Glomerular endothelial cell (primary cell): ENCODE measurements at places on chromosomes 4 and X. TPM values are rescaled to one million over a fixed set of nuclear protein-coding genes. Genes with fewer than 3 reads are reported as not detected.

The MYOZ2 gene
- 0.06 and 0.10 TPM in 2 replicates for total RNA-seq

The CFP gene
- total RNA-seq: 1.9 TPM in 1 of 2 replicates, not detected in the other

The GAGE12E gene
- total RNA-seq: not detected in 2 replicates

The SLC25A43 gene
- 18.8 and 24.4 TPM in 2 replicates for total RNA-seq

The SLC4A4 gene
- 0.58 and 0.76 TPM in 2 replicates for total RNA-seq

DNA sequence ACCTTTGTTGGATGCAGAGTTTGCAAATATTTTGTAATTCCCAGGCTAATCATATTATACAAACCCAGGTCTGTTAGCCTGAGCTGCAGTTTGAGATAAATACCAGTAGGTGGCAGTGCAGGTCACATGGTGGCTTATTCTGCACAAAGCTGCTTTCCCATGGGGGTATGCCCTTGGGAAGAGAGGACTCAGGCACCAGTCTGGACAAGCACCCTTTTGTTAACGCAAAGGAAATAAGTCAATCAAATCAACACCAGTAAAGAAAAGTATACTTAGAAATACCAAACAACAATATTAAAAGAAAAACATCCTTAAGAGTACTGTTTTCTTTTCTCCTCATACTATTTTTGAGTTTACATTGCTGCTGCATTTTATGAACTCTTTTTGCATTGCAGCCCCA, 389.0 kb upstream of the ZFP42 start:
- no peak for DNase-seq

DNA sequence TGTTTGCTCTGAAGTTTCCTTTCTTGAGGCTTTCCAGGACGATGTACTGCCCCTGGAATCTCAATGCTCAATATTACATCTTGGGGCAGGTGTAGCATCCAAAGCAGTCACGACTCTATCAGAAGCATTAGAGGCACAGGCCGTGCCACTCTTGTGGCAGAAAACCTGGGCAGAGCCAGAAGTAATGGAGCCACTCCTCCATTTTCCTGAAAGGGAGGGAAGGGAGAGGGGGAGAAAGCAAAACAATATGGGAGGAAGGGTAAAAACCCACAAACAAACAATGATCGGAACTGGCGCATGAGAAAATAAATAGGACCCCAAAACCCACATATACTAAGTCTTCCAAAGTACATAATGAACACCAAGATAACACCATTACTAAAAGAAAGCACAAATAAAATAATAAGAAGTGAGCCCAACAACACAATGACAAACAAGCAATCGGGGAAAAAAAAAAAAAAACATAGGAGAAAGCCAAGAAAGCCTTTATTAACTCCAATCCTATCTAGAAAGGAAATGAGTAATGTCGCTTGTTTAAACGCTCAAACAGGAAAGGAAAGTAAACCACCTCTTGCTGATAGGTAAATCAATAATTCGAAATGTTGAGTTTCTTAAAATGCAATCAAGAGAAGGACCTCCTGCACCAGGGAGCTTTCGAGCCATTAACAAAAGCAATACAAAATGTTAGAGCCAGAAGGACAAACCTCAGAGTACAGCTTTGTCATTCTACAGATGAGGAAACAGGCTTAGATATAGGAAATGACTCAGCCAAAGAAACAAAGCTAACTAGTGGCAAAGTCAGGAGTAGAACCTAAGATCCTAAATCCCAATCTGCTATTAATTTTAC, 117.4 kb downstream of the ATRX start:
- peak; percentile 47 for DNase-seq

DNA sequence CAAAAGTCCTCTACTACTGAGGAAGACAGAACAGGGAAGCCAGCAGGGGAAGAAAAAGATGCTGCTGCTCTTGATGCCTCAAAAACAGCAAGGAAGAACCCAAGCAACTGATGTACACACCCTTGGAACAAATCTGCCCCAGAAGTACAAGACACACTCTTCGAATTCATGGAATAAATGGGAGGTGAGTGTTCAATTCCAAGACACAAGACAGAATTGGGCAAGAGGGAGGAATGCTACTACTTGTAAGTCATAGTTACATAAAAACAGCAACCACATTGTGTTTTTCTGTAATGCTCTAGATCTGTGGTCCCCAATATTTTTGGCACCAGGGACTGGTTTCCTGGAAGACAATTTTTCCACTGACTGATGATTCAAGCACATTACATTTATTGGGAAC, 58.0 kb upstream of the H2AZ1 start:
- DNase-seq: no peak

DNA sequence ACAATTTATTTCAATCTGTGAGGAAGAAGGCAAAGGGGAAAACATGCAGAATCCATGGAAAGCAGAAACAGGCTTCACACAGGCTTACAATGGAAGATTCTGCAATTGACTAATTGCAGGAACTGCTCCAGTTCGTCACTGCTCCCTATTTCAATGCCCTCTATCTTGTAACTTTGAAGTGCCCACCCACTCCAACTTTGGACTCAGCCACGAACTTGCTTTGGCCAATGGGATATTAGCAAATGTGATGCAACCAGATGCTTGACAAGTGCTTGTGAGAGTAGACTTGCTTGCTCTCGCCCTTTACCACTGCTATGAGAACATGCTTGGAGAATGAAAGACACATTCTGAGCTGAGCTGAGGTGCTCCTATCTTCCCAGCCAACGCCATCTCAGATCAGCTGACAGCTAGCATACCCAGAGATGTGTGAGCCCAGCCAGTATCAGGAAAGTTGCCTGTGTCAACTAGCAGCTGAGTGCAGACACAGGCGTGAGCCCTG, 105.7 kb upstream of the PTCHD1 start:
- no peak for DNase-seq

- DNase-seq: no peak
Observed at GRCh38 chr4:110808351-110808878, 185.5 kb upstream of the PITX2 start.

- peak; percentile 36 for DNase-seq
Observed at GRCh38 chr4:102552781-102553180, 51.6 kb downstream of the NFKB1 start.

DNA sequence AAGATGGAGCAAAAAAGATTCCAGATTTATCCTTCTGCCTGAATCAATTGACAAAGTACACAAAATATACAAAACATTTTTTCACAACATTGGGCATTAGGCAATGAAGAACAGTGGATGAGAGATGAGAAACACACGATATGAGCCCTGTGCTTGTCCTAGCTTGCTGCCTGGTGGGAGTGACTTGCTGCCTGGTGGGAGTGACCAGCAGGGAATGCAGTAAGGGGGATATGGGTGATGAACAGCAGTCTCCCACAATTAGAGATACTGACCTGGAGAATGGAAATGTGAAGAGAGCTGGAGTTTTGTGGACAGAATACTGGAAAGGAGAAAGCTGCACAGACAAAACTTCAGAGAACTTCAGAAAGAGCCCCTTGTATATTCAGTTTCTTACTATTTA, 629.4 kb upstream of the FRG1 start:
- DNase-seq: no peak

DNA sequence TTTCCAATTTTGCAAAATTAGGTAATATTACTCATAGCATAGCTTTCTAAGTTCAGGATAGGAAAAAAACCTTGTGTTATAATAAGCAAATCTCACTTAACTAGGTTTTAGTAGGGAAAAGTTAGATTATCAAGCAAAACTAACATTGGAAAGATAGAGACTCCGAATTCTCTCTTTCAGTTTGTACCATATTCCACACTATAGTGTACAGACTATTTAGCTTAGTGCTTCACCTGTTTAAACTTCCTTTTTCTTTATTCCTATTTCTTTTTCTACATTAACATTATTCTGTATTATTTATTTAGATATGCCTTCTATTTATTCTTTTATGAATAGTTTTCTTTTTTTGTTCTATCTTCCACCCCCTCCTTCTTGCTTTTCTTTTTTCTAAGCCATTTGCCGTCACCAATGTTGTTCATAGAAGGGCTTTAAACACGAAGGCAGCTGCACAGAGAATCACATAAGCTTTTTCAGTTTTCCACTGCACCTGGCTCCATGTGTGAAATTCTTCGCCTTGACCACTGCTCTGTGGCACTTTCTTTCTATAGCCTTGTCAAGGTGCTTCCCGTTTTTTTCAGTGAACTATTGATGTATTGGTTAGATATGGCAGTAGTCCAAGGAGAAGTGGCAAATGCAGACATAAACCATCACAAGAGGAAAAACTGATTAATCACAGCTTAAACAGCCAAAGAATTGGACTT, 8.5 kb downstream of the PCDH10 start:
- no peak for DNase-seq

DNA sequence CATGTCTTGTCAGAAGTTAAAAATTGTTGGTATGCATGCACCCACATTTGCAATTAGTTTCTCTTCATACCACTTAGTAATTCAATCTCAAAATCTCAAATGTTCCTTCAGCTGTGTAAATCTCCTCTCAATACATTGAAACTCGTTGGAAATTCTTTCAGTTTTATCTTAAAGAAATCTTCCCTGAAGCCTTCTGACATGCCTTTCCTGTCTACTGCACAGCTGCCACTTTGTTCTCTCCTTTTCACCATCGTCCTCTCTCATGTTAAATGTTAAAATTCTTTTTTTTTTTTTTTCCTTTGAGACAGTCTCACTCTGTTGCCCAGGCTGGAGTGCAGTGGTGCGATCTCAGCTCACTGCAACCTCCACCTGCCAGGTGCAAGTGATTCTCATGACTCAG, 30.9 kb downstream of the MCUB start:
- DNase-seq: no peak

- DNase-seq: no peak
Observed at GRCh38 chr4:92099861-92100260, 203.9 kb upstream of the GRID2 start.

DNA sequence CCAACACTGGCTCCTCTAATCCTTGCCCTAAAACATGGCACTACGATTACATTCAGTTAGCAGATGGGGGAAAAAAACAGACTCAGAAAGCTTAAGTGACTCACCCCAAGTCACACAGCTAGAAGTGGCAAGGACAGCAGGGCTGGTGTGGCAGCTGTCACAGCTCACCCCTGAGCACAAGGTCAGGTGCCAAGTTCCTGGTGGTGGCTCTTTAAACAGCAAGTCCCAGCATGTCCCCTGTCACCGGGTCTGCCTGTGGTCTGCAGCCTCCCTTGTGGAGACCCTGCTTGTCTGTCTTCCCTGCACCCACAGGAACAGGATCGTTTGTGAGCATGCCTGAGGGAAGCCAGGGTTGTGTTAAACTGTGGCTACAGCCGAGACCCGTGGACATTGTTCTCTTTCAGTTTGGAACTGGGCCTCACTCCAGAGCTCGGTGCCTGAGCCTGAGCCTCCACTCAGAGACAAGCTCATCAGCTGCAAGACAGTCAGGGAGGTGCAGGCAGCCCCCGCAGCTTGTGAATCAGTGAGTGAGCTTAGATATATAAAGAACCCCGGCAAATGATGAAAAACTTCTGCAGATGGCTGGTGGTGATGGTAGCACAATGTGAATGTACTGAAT, 260.8 kb downstream of the BCOR start:
- DNase-seq: no peak

GRCh38 chrX:13536551-13536950, 32.9 kb upstream of the EGFL6 start:
- DNase-seq: no peak

- no peak for DNase-seq
Observed at GRCh38 chr4:70425306-70425705, 27.6 kb downstream of the OPRPN start.

DNA sequence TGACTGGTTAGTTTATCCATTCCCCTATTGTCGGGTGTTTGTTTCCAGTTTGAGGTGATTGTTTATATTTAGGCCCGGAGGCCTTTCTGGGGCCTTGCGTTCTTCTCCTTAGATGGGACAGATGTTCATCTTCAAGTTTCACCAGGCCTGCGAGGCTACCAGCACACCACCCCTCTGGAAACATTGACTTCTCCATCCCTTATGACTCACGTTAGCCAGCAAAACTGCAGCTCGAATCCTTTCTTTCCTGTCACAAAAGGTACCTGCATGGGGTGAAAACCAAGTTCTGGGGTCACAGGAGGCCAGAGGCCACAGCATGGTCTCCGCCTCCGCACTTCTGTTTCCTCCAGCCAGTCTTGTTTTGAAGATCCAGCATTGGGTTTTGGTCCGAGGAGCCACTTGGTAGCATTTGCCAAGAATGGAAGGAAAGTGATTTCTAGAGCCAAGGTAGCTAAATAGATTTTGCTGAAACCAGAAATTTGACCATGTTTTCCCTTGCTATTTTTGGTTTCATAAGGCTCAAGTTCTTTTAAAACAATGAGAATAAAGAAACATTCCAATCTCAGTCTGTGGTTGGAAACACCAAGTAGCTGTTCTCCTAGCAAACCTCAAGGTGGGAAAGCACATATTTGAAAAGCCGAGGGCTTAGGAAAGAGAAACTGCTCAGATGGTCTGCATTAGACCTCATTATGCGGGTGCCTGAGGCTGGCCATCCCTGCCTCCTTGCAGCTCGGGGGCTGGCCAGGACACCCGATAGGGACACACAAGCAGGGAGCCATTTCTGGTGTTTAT, 5.6 kb downstream of the NYX start:
- DNase-seq: no peak

- no peak for DNase-seq
Observed at GRCh38 chrX:129647418-129648410, 7.0 kb downstream of the APLN start.

DNA sequence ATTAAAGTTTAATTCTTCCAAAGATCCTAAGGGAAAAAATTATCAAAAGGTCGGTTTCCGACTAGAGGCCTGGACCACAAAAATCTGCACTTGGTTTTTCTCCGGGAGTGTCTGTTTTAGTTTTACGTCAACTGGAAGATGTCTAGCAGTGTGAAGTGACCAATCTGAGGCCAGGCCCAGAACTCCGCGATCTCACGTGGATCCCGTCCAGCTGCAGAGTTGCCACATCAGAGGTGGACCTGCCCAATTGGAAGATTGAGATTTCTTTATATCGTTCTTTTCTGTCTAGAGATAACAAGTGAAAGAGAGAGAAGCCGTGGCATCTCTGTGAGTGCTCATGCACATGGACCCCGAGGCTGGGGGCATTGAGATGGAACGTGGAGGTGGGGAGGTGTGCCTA, 115.8 kb downstream of the AFF1 start:
- DNase-seq: no peak

- DNase-seq: no peak
Observed at GRCh38 chrX:24100713-24101112, 46.0 kb downstream of the EIF2S3 start.

DNA sequence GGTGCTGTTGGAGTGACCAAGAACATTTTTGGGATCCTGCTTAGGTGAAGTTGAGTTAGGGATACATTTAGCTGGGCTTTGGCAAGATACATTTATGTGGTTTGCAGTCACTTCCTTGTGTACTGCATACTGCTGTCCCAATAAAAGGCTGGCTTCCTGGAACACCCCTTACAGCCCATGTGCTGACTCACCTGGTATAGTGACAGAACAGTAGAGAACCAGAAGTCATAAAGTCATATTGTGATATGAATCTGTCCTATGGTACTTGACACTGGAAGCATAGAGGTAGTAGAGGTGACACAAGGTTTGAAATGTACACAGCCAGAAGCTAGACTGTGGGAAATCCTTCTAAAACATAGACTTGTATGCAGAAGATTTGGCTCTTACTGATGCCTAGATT, 55.3 kb upstream of the SLC25A43 start:
- no peak for DNase-seq

GRCh38 chr4:161317000-161317399, 846.8 kb downstream of the FSTL5 start:
- DNase-seq: no peak
